ENCODE measurements at places on chromosomes 13 and 19.

- DNase-seq, result no peak
Observed at GRCh38 chr13:78611040-78611439, 7.7 kb upstream of the POU4F1 start.

- no peak for DNase-seq
Observed at GRCh38 chr13:31982540-31982939, 49.0 kb upstream of the FRY start.

GRCh38 chr13:75512253-75512652 is 25.4 kb downstream of the COMMD6 start:
- DNase-seq, result no peak

GRCh38 chr13:49865218-49865617 is 70.9 kb downstream of the SPRYD7 start:
- no peak for DNase-seq

DNA sequence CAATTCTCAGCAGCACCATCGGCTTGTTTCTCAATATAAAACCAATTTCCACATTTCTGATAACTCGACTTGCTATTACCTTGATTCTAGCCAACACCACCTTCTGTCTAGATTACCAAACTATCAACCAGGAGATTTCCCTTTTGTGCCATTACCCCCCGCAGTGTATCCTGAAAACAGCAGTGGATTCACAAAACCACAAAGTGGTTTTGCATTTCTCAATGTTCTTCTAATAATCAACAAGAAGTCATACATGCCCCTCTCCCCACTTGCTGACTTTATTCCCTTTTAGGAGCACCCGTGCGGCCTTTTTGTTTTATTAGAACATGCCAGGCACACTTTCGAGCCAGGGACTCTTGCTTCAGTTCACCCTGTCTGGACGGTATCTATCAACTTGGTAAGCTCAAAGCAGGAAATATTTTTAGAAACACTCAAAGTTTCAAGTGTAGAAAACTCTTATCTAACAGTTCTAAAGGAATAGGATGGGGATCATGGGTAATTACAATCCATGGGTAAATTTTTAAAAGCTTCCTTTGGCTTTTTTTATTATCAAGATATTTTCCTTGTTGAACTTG is 967.4 kb downstream of the EFNB2 start:
- no peak for DNase-seq

- no peak for DNase-seq
Observed at GRCh38 chr13:78228940-78229339, 310.3 kb upstream of the EDNRB start.

DNA sequence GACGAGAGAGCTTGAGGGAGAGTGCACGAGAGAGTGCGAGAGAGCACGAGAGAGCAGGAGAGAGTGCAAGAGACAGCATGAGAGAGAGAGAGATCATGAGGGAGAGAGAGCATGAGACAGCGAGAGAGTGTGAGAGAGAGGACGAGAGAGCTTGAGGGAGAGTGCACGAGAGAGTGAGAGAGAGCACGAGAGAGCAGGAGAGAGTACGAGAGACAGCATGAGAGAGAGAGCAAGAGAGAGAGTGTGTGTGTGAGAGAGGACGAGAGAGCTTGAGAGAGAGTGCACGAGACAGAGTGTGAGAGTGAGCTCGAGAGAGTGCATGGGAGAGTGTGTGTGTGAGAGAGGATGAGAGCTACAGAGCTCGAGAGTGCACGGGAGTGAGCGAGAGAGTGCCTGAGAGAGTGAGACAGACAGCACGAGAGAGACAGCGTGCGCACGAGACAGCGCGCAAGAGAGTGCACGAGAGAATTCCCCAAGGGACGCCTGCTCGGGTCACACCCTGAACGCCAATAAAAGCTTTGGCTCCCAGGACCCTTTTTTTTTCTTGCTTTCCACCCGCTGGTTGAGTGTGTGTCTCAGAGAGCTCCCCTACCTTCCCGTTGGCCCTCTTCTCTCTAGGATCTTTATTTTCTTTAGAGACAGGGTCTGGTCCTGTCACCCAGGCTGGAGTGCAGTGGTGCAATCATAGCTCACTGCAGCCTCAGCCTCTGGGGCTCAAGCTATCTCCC is 3.7 kb downstream of the CD70 start:
- no peak for DNase-seq

GRCh38 chr19:10861103-10861651 is 10.2 kb upstream of the CARM1 start:
- no peak for DNase-seq

GRCh38 chr13:43072394-43072793 is 49.0 kb downstream of the DNAJC15 start:
- no peak for DNase-seq

DNA sequence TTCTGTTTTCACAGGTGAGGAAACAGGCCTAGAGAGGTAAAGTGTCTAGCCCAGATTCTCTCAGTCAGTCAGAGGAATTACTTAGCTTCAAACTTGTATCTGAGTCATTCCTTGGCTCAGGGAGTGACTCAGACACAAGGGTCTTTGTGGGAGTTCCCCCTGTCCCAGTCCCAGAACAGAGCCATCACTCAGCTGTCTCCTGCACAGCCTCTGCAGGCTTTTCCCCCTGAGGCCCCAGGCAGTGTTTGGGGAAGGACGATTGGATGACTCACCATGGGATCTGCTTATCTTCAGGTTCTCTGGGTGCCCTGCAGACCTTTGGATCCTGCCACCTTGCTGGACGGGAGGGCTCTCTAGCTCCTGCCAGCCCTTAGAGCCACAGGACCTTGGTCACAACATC is 13.2 kb downstream of the ZNF793 start:
- no peak for DNase-seq

GRCh38 chr13:97502706-97503105 is 68.7 kb downstream of the RAP2A start:
- DNase-seq, result no peak

- DNase-seq, result peak; percentile 3
Observed at GRCh38 chr13:19984430-19985218, 26.1 kb downstream of the ZMYM2 start.

GRCh38 chr13:99085808-99086266 is 108.0 kb upstream of the DOCK9 start:
- no peak for DNase-seq

GRCh38 chr19:17001603-17002183 is 24.9 kb downstream of the CPAMD8 start:
- no peak for DNase-seq

DNA sequence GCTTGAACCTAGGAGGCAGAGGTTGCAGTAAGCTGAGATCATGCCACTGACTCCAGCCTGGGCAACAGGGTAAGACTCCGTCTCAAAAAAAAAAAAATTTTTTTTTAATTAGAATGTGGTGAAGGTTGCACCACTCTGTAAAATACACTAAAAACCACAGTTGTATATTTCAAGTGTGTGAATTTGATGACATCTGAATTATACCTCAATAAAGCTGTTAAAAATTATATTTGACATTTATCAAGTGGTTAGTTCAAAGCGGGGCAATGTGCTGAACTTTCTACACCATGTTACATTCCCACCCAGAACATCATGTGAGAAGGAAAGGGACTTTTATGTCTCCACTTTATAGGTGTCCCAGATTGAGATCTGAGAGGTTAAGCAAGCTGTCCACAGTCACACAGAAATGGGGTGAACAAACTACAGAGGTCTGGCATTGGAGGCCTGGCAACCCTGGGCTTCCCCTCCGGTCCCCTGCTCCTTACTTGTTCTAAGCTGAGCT is 5.9 kb upstream of the S1PR5 start:
- no peak for DNase-seq
